Lung (tissue), 17 donors: ENCODE measurements at places on chromosomes 2 and 18. TPM values are rescaled to one million over a fixed set of nuclear protein-coding genes. Genes with fewer than 3 reads are reported as not detected.

PXDN gene
- total RNA-seq = 198 TPM

GRCh38 chr2:171523088-171524017 is 1.1 kb downstream of the CYBRD1 start:
- peak; percentile 87 for DNase-seq

DNA sequence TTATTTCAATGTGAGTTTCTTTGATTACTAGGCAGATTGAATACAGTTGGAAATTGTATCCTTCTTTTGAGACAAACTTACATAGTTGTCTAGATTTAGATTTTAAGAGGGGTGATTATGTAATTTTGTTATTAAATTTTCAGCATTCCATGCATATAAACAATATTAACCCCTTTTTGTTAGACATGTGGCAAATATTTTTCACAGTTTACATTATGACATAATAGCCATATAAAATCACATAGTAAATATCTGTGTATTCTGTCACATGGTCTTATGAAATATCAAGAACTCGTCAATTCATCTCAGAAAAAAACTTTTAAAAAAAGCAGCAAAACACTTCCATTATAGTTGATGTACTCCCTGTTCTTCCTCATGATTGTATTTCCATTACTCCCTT is 243.8 kb downstream of the CYP26B1 start:
- no peak for DNase-seq

GRCh38 chr18:5972298-5972697 is 77.0 kb upstream of the TMEM200C start:
- no peak for DNase-seq

WNT10A gene
- total RNA-seq = 0.65 TPM

DNA sequence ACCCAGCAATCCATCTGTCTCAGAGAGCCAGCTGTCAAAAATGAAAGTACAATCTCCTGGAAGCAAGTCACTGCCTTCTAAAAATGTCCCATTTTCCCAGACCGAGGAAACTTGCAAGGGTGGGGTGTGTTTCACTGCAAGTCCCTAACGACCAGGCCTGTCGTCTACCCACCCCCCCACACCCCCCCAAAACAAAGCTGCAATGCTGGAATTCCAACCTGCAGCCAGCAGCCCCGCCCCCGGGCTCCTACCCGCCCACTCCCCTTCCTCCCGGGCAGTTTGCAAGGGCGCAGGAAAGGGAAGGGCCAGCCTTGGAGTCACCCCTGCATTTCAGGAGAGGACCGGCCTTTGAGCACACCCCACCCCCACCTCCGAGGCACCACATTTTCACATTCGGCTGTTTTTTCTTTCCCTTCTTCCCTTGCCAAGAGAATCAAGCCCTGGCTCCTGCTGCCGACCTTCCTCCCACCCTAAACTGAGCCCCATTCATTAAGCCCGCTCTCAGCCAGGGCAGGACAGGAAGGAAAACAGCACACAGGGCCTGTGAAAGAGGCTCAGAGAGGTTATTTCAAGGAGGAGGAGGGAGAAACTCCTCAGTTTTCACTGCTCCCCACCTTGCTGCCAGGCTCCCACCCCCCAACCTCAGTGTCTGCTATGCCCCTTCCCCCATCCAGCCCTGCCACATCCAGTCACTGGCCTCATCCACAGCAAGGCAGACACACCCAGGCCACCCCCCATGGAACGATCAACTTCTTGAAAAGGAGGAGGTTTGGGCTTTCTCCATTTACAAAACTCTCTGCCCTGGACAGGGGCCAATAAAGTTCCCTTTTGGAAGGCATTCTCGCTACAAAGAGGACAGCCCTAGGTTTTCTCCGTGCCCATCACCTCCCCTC is 11.3 kb downstream of the SMAD7 start:
- DNase-seq = peak; percentile 81

- DNase-seq = no peak
Observed at GRCh38 chr18:78683191-78684010, 296.2 kb upstream of the SALL3 start.

ING5 gene
- 46.8 TPM for total RNA-seq

DNA sequence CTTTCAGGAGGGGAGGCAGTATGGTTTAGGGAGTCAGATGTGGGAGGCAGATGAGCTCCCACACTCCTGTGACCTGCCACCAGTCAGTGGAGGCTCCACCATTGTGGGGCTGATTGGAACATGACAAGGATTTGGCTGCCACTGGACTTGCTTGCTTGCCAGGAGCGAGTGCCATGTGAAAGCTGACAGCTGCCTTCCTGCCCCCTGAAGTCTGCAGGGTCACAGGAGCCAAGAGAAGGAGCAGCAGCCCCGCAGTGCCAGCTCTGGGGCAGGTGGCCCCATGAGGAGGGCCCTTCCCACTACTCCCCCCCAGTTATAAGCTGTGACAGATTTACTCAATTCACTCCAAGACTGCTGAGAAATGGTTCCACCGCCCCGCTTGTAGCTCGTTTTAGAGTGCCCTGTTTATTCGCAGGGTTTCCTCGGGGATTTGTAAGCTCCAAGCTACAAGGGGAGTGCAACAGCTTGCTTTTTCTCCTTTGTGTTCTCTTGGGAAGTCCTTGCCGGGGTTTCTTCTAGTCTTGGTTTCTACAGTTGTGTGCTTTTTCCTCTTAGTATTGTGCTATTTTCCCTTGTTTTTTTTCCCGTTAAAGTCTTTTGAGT is 414.3 kb downstream of the MEIS1 start:
- DNase-seq = peak; percentile 81

CRYBA2 gene
- not detected for total RNA-seq

REG3G gene
- total RNA-seq = 0.58 TPM
